ENCODE measurements at places on chromosomes 2 and 18. TPM values are rescaled to one million over a fixed set of nuclear protein-coding genes. Genes with fewer than 3 reads are reported as not detected.

The AMER3 gene
- not detected for polyA plus RNA-seq

The C2orf68 gene
- 47.0 TPM for polyA plus RNA-seq

The LHCGR gene
- 0.37 TPM for polyA plus RNA-seq

The NAGK gene
- polyA plus RNA-seq = 76.8 TPM

The MATN3 gene
- 0.37 TPM for polyA plus RNA-seq

The ABHD1 gene
- 0.29 TPM for polyA plus RNA-seq

The NYAP2 gene
- polyA plus RNA-seq = not detected

- peak; percentile 27 for DNase-seq
These were observed 193.7 kb downstream of the DNER start for GRCh38 chr2:229520691-229521096.

DNA sequence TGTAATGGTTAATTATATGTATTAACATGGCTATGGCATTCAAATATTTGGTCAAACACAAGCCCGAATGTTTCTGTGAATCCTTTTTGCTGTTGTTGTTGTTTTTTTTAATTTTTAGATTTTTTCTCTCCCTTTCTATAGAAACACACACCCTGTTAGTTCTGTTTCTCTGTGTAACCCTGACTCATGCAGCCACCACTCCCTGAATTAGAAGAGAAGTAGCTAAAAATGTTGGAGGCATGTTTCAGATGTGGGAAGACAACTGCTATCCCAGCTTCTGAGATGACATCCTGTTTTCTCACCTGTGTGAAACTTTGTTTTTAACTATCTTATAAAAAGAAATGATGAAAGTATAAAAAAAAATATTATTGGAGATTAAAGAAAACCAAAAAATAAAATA lies 219.6 kb upstream of the RGPD4 start:
- DNase-seq = no peak

- no peak for DNase-seq
These were observed 29.1 kb downstream of the TMEM131 start for GRCh38 chr2:97966545-97967215.

DNA sequence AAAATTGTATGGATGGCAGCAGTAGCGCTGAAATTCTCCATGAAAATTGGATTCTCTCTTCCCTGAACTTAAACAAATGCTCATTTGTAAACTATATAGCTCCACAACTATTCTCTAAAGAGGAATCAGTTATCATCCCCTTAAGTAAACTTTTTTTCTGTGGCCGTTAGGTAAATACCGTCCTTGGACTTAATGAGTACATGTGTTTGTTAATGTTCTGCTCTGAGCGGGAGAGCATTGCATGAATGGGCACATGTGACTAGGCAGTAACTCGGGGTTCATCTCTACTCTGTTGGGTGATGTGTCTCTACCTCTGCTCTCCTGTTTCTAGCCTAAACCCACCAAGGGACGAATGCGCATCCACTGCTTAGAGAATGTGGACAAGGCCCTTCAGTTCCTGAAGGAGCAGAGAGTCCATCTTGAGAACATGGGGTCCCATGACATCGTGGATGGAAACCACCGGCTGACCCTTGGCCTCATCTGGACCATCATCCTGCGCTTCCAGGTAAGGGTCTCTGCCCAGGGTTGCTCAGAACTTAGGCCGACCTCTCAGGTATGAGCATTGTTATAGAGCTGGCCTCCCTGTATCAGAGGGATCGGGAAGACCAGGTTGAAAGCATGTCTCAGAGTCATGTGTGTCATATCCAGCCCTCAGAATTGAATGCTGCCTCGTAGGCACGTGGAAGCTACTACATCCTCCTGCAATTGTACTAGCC lies 111.5 kb upstream of the EML6 start:
- DNase-seq = no peak

DNA sequence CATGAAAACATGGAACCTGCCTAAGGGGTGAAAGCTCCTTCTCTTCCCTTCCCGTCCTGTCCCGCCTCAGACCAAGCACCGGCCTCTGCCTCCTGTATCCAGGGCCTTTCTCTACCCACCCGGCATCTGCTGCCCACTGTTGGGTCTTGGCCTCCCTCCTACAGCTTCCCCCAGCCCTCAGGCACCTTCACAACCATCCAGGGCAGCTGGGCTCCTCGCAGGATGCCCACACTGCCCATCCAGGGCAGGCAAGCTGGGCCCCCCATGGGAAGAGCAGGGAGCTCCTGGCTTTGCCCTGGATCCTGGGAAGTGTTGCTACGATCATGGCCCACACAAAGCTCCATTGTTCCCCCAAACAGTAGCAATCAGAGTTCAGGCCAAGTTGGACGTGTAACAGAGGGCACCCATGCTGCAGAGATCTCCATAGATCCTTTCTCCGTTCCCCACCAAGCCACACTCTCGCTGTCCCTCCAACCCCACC lies 206.6 kb downstream of the NDUFA10 start:
- no peak for DNase-seq

DNA sequence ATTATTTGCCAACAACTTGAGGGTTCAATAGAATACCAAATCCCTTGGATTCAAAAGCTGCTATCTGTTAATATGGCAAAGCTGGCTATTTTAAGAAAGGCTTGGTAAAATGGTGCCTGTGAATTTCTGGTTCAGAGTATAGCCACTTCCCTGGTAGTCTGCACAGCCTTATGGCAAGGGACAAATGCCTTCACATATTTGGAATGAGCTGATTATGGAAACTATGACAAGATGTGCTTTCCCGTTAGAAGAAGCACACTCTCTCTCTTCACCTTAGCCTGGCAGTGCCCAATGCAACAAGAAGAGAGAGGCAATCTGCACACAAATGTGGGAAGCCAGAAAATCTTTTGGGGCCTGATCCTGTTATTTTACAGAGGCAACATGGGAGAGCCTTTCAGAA lies 47.5 kb upstream of the MAP3K20 start:
- DNase-seq = no peak

DNA sequence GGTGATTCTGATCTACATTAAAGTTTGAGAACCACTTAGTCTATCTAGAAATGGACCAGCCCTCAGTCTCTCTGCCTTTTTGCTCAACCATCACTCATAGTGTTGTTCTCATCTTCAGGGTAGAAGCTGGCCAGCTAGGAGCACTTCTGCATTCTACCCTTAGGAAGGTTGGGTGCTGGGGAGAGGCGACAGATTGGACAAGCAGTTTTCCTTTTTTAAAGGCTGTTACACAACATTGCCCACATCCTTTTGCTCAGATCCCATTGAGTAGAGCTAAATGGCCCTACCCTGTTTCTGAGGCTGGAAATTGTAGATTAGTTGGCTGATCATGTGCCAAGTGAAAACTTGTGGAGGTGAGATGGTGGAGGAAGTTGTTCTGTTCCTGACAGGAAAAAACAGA lies 35.6 kb downstream of the OSBPL6 start:
- no peak for DNase-seq

- DNase-seq = no peak
These were observed 186.1 kb upstream of the STON1 start for GRCh38 chr2:48343571-48344440.

GRCh38 chr18:14942275-14942674 lies 194.3 kb downstream of the ANKRD30B start:
- no peak for DNase-seq
